Coronary artery (tissue), 2 donors: ENCODE measurements at places on chromosomes 12 and 14.

DNA sequence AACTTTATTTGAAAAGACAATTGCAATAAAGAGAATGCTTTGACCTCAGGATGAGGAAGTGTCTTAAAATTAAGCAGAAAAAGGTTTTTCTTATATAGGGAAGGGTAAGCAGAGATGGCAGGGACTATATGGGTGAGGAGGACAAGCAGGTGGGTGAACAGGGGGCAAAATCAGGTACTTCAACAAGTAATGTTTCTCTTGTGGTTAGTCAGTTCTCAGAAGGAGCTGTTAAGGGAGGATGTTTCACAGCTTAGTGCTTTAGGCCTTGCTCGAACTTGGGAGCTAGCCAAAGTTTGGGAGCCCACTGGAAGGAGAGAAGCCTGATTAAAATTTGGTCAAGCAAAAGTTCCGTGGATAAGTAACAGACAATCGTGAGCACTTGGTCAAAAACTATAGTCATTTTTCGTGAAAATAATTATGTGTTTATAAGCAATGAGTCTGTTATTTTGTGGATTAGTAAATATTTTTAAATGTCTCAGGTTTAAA is 364.2 kb upstream of the TMPO start:
- DNase-seq = no peak

GRCh38 chr12:131784909-131785762 is 43.1 kb upstream of the MMP17 start:
- DNase-seq = no peak

DNA sequence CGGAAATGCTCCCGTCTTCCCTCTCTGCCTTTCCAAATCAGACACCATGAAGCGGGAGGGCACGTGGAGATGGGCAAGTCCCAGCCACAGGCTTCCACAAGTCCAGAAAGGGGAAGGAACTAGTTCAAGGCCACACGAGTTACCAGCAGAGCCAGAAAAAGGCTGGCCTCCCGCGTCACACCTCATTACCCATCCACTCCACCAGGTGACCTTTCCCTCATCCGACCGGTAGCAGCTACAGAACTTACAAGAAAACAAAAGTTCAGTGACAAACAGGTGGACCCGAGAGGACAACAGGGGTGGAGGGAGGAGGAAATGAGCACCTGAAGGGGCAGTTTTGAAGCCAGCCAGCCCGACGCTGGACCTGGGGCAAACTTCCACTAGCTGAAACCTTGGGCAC is 46.9 kb downstream of the CHGA start:
- no peak for DNase-seq

DNA sequence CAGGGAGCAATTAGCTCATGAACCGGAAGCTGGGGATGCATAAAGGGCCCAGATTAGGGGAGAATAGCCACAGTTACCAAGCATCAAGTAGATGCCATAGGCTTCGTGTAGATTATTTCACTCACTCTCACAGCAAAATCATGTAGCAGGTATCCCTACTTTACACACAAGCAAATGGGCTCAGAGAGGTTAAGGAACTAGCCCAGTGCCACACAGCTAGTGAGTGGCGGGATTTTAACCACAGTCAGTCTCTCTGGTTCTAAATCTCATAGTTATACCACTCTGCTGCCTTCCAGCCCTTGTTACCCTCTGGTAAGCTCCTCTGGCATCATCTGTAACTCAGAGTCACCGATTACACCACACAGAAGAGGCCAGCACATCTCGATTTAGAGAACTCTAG is 49.0 kb downstream of the IQSEC3 start:
- DNase-seq = no peak

DNA sequence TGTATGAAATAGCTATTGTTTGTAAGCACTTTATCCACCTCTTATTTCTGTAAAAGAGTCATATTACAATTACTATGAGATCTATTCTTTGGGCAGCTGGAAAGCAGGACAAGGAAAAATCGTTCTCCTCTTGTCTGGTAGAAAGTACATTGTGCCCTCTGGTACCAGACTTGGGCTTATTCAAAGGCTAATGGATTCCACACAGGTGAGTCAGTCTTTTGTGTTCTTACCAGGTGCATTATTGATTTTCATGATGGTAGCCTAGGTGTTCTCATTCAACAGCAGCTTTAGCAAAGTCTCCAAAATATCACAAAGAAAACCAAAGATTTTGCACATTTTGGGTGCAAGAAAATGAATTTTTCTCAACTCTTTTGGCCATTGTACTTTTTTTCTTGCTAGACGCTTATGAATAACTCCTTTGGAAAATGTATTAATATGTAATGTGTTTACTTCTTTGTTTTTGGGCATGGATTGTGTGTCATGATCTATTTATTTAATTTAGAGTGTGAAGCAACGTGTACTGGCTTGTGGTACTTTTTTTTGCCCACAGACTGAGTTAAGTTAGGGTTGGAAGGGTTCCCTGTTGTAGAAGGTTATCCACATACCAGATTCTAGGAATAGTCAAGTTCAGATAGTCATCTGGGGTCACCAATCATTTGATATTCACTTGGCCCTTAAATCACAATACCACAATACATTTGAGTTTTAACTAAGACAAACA is 26.2 kb downstream of the MNAT1 start:
- DNase-seq = no peak

DNA sequence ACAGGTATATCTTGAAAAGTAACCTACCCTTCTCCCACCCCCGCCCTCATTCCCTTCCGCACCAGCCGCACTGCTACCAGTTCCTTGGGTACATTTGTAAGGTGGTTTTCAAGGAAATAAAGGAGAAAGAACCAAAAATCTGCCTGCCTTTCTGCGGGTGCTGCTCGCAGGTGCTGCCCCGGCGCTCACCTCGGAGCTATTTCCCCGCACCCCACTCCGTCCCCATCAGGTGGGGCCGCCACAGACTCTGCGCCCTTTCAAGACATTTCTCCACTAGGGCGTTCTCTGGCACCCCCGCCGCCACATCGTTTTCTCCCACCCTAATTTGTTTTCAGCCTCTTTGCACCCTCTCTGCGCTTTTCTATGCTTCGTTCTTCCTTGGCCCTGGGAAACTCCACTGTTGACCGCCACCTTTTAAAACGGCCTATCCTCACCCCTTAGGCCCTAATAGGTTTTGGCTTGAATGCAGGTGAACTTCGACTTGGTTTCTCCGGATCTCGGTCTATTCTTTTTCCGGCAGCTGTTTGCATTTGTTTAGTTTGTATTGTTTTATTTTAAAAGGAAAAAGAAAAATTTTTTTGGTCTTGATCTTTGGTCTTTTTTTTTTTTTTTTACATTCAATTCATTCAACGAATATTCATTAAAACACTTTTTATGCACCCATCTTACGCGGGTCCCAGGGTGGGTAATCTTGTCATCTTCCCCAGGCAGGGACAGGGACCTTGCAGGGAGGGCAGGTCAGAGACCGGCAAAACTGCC is 3.0 kb downstream of the VSX2 start:
- no peak for DNase-seq

- DNase-seq = no peak
These were observed 250.5 kb upstream of the ATP2B1 start for GRCh38 chr12:89959179-89959578.

DNA sequence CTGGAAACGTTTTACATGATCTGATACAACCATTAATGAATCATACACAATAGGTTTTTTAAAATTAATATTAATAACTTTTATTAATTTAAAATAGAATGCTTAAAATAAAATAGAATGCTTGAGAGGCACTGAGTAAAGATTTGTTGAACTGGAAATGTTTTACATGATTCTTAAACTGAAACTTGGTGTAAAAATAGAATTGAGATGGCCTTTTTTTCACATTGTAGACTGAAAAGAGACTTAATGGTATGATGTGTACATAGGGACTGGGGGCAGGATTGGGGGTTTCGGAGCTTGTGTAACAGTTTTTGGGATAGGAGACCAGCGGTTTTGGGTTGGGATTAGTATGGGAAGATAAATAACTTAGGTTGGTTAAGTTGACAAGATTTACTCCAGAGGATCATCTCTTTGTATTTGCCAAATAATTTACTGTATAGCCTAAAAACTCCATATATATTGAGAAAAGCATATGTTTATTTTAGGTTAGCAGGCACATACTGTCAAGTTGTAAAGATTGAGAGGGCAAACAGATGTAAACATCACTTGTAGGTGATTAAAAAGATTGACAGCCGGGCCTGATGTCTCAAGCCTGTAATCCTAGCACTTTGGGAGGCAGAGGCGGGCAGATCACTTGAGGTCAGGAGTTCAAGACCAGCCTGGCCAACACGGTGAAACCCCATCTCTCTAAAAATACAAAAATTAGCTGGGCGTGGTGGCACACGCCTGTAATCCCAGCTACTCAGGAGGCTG is 2.0 kb upstream of the ZNF410 start:
- DNase-seq = no peak

DNA sequence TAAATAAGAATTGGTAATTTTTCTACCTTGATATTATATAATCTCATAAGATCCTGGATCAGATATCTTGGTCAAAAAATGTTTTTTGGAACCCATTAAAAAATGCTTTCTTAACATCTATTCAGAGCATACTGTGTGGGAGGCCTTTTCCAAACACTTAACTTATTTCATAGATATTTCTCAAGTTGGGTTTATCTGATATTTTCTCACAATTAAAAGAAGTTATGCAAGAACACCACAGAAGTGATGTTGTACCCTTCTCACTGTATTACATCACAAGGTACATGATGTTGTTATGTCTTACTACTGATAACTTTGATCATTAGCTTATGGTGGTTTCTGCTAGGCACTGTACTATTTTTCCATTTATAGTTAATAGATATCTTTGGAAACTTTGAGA is 23.4 kb upstream of the PRPF39 start:
- no peak for DNase-seq

DNA sequence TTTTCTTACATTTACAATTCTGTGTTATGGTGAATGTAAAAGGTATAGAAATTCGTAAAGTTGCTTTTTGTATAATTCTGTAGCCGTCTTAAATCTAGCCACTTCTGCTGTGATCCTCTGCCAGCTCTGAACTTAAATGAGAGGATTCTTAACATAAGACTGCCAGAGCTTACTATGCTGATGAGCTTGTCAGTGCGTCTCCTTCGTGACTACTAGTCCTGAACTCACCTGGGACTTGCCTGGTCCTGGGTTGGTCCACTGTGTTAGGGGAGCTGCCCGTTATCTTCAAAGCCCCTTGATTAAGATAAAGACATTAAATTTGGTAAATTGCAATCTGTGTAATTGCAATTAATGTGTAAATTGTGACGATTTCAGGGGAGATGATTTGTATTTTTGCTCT is 44.7 kb downstream of the UNC79 start:
- no peak for DNase-seq

DNA sequence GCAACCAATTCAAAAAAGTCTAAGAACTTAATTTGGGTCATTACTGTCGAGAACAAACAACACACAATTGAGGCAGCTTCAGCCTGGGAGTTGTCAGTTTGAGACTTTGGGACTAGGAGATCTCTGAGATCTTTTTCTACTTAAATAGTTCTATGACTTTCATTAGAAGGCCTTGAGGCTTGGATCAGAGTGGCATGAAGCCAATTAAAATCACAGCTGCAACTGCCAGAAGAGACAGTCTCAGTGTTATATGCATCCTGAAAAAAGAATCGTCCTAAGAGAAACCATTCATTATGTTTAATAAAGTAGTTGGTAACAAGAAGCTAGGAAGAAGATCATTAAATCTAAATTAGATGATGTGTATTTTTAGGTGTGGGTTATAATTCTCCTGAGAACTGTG is 170.8 kb upstream of the RASSF8 start:
- DNase-seq = no peak

DNA sequence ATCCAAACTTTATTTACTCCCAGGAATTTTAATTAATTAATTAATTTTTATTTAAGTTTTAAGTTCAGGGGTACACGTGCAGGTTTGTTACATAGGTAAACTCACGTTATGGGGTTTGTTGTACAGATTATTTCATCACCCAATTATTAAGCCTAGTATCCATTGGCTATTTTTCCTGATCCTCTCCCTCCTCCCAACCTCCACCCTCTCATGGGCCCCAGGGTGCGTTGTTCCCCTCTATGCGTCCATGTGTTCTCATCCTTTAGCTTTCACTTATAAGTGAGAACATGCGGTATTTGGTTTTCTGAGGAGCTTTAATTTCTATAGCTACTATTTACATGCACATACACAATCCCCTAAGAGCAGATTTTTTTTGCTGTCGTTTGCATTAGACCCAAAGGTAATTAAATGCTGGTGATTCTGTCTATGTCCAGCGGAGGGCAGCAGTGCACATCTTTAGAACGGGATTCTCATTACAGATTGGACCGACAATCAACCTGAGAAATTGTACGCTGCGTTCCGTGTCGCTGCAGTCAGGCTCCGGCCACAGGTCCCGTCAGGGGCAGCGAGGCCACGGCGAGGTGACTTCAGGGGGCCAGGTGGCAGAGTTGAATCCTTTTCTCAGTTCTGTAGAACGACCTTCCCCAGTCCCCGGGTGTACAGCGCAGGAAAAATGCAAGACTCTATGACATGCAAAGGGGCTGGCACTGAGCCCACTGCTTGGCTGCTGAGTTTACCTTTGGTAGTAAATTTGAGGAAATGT is 11.6 kb downstream of the TMEM30B start:
- no peak for DNase-seq

DNA sequence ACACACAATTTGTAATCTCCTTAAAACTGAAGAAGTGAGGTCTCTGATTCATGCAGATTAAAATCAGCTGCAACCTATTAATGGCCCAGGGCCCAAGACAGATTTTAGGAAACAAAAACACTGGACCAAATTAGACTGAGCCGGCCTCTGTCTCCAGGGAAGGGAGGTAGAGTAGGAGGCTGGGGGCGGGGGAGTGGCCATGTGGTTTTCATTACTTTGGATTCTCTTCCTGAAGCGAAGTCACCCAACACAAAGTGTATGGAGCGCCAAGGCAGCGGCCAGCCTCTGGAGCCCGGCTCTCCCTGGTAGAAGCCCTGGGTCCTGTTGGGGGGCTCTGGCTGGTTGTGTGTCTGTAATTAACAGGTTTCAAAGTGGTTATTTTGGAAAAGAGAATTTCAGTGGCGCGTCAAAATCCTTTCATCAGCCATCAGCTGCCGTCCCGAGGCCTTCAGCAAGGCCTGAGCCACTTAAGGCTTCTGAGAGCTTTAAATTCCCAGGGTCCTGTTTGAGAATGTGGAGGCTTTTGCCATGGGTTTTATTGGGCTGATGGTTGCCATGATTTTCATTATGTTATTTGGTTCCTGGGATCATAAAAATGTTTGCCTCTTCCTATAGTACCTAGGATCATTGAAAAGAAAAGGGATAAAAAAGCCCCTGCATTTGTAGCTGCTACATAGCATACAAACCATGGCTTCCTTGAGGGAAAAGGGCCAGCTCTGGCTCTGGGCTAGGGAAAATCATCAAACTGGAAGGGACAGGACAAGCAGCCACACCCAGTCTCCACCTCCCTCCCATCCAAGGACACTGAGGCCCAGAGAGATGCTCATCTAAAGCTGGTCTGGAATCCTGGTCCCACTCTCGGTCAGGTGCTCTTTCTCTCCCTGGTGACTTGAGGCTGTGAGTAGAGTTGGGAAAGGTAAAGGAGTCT is 282.4 kb downstream of the ZFP36L1 start:
- DNase-seq = no peak

DNA sequence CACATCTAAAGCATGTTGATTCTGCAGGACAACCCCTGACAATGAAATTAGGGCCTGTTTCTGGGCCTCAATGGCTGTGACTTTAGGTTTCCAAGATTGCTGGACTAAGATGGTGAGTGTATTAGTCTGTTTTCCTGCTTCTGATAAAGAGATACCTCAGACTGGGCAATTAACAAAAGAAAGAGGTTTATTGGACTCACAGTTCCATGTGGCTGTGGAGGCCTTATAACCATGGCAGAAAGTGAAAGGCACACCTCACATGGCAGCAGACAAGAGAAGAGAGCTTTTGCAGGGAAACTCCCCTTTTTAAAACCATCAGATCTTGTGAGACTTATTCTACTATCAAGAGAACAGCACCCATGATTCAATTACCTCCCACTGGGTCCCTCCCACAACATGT is 10.6 kb downstream of the IL22 start:
- DNase-seq = no peak
